M059J (cell line): ENCODE measurements at places on chromosomes 12 and 14. TPM values are rescaled to one million over a fixed set of nuclear protein-coding genes. Genes with fewer than 3 reads are reported as not detected.

LRRC10 gene
- not detected in 2 replicates for total RNA-seq

- DNase-seq: no peak
These were observed 228.1 kb upstream of the CNTN1 start for GRCh38 chr12:40464121-40464520.

DNA sequence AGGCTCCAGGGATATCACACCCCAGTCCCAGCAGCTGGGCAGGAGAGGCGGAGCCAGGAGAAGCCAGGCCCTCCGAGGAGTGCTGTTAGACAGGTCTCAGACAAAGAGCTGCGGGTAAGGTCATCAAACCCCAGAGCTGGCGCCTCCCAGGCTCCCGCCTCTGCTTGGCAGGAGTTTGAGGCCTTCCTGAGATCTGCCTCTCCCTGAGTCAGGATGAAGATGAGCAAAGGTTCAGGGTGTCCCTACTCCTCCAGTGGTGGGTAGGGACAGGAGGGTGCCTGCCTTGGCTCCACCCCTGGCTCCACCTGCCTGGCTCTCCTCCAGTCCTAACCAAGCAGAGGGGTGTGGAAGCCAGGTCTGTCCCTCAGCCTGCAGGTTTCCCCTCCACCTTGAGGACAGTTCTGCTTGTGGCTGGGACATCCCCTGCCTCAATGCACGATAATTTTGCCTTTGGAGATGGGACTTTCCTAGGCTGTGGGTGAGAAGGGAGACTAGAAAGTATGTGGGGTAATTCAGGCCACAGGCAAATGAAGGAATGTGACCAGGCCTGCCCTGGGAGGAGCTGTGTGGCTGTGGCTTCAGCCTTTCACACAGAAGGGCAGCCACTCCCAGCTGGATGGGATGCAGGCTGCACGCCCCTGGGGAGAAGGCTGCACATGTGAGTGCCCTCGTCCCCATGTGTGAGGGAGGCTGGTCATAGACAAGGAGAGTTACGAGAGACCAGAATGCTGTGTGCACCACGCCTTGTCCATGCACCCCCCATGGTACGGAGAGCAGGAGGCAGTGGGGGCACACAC, 2.2 kb downstream of the PLEKHG6 start:
- no peak for DNase-seq

- DNase-seq: no peak
These were observed 10.9 kb downstream of the NAB2 start for GRCh38 chr12:57099766-57100165.

DNA sequence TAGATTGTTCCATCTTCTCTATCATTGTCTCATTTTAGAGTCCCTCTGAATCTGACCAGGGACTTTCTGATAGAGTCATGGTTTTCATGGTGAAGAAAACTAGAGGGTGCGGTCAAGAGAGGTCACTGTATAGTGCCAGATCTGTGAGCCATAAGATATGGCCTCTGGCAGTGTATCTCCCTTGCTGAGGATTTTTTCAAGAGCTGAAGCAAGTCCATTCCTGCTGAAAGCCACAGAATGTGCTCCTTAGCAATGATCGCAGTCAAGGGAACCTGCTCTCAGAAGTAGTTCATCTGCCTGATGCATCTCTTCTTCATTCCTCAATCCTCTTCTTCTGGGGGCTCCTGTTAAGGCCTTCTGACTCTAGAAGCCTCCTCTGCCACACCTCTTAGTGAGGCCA, 405.2 kb downstream of the EGLN3 start:
- DNase-seq: no peak

- peak; percentile 17 for DNase-seq
These were observed 85.9 kb downstream of the PTGER2 start for GRCh38 chr14:52399921-52400595.

DNA sequence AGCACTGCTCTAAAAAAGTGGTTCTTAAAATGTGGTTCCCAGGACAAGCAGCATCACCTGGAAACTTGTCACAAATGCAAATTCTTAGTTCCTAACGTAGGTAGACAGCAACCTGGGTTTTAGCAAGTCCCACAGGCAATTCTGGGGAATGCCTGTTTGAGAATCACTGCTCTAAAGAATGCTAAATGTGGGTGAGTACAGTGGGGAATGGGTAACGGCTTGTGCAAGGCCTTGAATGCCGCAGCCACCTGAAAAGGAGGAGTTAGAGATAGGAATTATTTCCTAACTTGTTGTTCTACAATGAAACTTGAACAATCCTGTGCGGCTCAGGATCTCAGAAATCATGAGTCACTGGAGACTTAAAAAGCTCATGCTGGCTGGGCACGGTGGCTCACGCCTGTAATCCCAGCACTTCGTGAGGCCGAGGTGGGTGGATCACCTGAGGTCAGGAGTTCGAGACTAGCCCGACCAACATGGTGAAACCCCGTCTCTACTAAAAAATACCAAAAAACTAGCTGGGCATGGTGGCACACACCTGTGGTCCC, 34.9 kb downstream of the GNS start:
- DNase-seq: no peak

DNA sequence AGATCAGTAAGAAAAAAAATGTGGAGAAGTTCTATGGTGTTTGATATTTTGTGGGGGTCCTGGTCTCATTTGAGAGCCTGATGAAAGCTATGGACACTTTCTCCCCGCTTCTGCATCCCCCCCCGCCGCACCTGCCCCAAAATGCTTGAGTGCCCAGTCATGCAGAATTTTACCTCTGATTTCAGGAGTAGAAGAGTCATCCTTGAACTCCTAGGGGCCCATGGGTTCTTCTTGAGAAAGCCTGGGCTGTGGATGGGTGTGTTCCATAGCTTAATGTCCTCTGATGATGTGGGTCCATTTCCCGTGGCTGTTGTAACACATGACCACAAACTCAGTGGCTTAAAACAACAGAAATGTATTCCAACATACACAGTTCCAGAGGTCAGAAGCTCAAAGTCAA, 248.8 kb upstream of the PWP1 start:
- no peak for DNase-seq

DNA sequence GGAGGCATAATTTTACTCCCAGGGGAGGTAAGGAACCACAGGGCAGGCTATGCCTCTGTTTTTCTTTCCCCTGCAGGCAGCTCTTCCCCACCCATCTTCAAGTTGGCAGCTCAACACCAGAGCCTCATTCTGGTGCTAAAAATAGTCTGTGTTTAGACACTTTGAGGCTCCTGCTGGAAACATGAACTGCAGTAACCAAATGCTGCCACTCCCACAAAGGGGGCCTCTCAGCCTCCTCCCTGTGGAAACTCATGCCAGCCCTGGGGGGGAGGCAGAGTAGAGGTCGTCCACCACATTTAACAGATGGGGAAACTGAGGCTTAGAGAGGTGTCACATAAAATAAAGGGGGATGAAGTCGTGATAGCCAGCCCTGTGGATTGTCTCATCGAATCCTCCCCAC, 61.4 kb downstream of the WSCD2 start:
- no peak for DNase-seq

HOXC10 gene
- total RNA-seq: 15.0 and 15.3 TPM in 2 replicates

IL23A gene
- not detected in 2 replicates for total RNA-seq

DNA sequence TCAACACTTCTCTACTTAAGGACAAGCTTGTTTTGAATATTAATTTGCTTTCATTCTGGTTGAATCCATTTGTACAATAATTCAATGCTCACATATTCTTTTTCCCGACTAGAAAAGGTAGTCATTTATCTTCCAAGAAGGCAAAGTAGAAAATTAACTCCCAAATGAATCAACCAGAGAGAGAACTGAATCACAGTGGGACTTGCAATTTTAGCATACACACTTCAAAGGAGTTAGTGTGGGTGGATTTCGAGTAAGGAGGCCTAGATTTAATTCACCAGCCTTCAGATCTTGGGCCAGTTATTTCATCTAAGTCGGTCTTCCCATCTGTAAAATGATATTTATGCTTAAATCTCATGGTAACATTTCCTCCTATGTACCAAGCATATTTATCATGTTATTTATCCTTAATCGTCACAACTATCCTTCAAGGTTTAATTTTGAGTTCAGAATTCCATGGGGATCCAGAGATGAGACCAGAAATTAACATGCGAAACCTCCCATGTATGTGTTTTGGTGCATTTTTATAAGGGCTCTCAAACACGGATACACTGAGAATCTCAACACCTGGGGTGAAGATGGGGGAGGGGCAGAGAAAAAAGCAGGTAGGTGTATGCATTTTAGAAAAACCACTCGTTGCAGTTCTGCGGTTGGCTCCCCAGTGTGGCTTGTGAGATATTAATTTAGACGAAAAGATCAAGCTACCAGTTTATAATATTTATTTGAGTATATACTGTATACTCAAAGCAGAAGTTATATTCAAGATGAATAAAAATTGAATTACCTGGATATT, 38.9 kb upstream of the IL22 start:
- DNase-seq: no peak

DNA sequence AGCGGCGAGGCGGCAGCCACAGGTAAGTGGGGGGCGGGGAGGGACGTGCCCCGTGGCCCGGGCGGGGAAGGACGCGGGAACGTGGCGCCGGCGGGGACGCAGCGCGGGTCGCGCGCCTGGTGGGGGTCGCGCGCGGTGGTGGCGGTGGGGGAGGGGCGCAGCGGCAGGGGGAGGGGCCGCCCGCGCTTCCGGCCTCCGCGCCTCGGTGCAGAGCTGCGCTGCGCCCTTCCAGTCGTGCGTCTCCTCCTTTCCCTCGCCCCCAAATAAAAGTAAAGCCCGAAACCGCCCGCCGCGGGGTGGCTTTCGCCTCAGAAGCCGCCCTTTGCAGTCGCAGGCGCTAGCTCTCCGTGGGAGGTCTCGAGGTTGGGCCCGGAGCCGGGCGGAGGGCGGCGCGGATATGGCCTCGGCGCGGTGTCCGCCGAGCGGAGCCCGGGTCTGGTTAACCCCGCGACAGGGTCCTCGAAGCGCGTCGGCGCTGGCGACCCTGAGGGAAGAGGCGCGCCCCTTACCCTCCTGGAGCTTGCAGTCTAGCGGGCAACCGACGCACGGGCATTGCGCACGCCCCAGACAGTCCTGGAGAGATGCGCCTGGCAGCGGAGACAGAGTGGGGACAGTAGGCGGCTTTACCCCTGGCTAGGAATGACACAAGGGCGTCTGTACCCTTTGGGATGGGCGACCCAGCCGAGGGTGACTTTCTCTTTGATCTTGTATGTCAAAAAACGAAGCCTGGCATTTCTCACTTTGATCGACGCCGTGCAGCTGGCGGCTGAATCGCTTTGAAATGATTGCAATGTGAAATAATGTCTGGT, 589 bp downstream of the ATF1 start:
- DNase-seq: peak; percentile 56

GPRC5D gene
- not detected in 2 replicates for total RNA-seq

HOXC6 gene
- 2.5 and 5.2 TPM in 2 replicates for total RNA-seq

RPL10L gene
- total RNA-seq: not detected in 2 replicates

- DNase-seq: no peak
These were observed 52.0 kb upstream of the CPM start for GRCh38 chr12:68984796-68985573.

DNA sequence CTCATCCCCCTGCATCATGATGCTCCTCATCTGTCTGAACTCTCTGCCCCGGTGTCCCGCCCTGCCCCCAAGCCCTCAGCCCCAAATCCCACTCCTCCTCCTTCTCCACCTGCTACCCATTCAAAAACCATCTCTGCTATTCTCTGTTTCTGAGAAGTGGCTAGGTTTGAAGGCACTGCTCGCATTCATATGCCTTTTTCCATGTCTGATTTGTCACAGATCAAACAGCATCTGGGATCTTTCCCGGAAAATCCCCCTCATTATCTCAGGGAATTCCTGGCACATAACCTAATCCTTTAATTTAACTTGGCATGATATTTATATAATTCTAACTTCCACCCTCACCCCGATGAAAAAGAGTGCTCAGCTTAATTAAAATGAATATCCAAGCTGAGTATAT, 3.3 kb upstream of the ADAM20 start:
- no peak for DNase-seq

- no peak for DNase-seq
These were observed 103.9 kb downstream of the AKAP6 start for GRCh38 chr14:32432813-32433538.

DNA sequence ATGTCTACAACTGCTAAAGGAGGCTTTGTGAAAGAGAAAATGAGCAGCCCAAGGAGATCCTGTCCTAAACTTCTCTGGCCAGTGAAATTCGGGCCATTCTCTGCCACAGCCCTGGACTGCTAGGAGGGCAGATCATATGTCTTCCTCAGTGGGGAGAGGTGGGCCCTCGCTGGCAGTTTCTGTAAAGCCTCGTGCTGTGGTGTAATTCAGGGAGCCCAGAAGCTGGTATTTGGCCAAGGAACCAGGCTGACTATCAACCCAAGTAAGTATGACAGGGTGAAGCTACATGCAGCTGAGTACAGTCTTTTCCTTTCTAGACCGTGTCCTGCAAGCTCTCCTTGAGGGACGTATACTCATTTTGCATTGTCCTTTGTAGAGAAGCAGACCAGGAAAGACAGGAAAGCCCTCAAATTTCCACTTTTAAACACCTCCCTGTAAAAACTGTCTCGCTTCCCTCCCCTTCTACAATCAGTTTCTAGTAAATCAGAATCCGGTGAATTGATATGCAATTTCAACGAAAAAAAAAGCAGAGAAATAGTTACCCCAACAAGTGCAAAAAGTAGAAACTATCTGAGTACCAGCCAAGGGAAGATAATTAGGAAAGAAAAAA, 106.8 kb downstream of the DAD1 start:
- DNase-seq: no peak

GRCh38 chr12:105206686-105207374, 29.1 kb downstream of the APPL2 start:
- DNase-seq: no peak

- DNase-seq: peak; percentile 43
These were observed 691 bp downstream of the ZFYVE26 start for GRCh38 chr14:67815573-67816225.

GRCh38 chr14:102592763-102593060, 263 bp downstream of the RCOR1 start:
- no peak for DNase-seq

POTEG gene
- not detected in 2 replicates for total RNA-seq
